Naive thymus-derived CD4-positive, alpha-beta T cell (primary cell): ENCODE measurements at places on chromosomes 1 and 21. TPM values are rescaled to one million over a fixed set of nuclear protein-coding genes. Genes with fewer than 3 reads are reported as not detected.

Gene CYP4Z1
- polyA plus RNA-seq, result not detected

Gene OR10J1
- polyA plus RNA-seq, result not detected

Gene HES3
- not detected for polyA plus RNA-seq

Gene RAB25
- polyA plus RNA-seq, result 1.5 TPM

Gene PRAMEF1
- polyA plus RNA-seq, result not detected

Gene CD52
- 7,628 TPM for polyA plus RNA-seq

Gene TTC39A
- not detected for polyA plus RNA-seq

Gene TMOD4
- 0.73 TPM for polyA plus RNA-seq

Gene KIRREL1
- polyA plus RNA-seq, result not detected

Gene PHGDH
- polyA plus RNA-seq, result 25.7 TPM

Gene WNT4
- not detected for polyA plus RNA-seq

Gene TTC22
- 3.3 TPM for polyA plus RNA-seq

Gene SPRR2G
- not detected for polyA plus RNA-seq

Gene MYCL
- 0.05 TPM for polyA plus RNA-seq

Gene GPX7
- polyA plus RNA-seq, result 51.6 TPM

Gene FBXO2
- polyA plus RNA-seq, result 6.1 TPM

DNA sequence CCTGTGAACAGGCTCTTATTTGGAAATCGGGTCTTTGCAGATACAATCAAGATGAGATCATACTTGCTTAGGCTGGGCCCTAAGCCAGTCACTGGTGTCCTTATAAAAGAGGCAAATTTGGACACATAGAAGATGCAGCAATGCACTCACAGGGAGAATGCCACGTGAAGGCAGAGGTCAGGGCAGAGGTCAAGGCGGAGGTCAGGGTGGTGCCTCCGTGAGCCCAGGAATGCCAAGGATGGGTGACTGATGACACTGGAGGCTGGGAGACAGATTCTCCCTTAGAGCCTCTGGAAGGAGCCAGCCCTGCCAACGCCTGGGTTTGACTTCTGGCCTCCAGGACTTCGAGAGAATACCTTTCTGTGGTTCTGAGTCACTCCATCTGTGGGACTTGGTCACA lies 22.8 kb upstream of the C1orf174 start:
- no peaks in the 10 kb centered on the region for H3K36me3 ChIP-seq
- H3K27me3 ChIP-seq, result no peaks in the 10 kb centered on the region
- H3K4me1 ChIP-seq, result no peaks in the 10 kb centered on the region
- no peak for DNase-seq
- no peak overlapping the region for H3K27ac ChIP-seq

GRCh38 chr1:204150702-204151551 lies 917 bp downstream of the ETNK2 start:
- peak overlapping the region; percentile 63 for H3K4me3 ChIP-seq
- no peak for DNase-seq
- H3K27me3 ChIP-seq, result no peaks in the 10 kb centered on the region
- H3K36me3 ChIP-seq, result no peaks in the 10 kb centered on the region
- H3K27ac ChIP-seq, result peak overlapping the region; percentile 72
- H3K4me1 ChIP-seq, result peaks cover 4% of the 10 kb centered on the region

- no peaks in the 10 kb centered on the region for H3K4me1 ChIP-seq
- H3K27ac ChIP-seq, result no peak overlapping the region
- H3K4me3 ChIP-seq, result no peak overlapping the region
- no peaks in the 10 kb centered on the region for H3K36me3 ChIP-seq
- peak; percentile 41 for DNase-seq
These were observed 29.6 kb downstream of the CHIA start for GRCh38 chr1:111320066-111320879.

DNA sequence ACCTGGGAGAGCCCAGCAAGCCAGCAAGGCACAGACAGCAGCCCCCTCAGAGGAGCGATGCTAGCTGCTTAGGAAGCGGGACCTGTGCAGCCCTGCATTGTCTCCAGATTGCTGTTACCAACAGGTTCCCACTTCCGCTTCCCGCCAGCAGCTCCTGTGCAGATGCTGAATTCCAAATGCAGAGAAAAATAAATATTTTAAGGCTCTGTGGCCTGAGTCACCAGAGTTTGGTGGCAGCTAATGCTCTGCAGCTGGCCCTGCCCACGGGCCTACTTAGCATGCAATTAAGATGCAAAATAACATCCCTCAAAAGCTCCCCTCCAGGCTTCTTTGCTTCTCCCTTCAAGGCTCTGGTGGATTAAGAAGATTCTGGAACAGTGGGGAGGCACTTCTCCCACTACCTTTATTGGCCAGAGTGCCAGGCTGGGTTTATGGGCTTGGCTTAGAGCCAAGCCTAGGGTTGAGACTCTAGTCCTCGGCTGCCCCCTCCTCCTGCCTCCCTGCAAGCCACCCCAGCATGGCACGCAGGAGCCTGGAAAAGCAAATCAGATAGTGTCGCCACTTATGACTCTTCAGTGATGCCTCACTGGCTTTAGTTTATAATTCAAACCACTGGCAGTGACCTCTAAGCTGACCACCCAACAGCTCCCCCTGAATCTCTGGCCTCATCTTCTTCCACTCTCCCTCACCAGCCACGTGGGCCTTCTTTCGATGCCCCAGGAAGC lies 207.1 kb upstream of the ZC3H12A start:
- H3K27ac ChIP-seq, result no peak overlapping the region
- no peak overlapping the region for H3K4me3 ChIP-seq
- no peaks in the 10 kb centered on the region for H3K27me3 ChIP-seq
- no peaks in the 10 kb centered on the region for H3K4me1 ChIP-seq
- no peaks in the 10 kb centered on the region for H3K36me3 ChIP-seq

DNA sequence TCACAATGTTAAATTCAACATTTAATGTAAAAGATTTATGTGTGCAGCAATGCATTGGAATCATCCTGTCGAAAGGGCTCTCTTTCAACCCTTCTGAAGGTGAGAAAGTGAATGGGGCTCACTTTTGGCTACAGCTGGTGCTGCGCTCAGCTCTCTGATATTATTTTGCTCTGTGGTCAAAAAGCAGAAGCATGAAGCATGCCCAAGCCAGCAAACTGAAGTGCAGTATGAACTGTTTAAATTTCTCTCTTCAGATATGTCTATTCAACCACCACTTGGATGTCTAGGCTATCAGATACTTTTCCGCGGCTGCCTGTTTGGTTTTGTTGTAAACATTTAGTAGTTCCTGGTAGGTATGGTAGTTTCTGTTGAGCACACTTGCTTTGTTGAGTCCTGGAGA lies 216.9 kb upstream of the TMPRSS15 start:
- no peak for DNase-seq
- no peaks in the 10 kb centered on the region for H3K27me3 ChIP-seq

GRCh38 chr1:246708166-246708565 lies 16.0 kb upstream of the SCCPDH start:
- H3K27ac ChIP-seq, result no peak overlapping the region
- DNase-seq, result no peak
- H3K27me3 ChIP-seq, result no peaks in the 10 kb centered on the region

DNA sequence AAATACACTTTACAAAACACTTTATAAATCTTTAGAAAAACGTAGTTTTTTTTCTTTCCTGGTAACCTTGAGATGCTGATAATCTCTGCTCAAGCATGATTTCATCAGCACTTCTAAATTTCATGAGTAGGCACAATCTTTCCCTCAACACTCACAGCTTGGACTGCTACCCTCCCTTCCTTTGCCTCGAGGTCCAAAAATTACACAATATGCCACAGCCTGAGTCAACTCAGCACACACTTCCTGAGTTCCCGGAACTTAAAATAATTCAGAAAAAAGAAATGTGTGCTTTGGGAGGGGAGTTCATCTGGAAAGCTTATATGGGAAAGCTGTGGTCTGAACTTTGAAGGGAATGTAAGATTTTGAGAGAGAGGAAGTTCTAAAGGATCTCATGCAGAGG lies 5.9 kb downstream of the CLCA2 start:
- no peak overlapping the region for H3K4me3 ChIP-seq
- H3K27ac ChIP-seq, result no peak overlapping the region
- DNase-seq, result no peak
- no peaks in the 10 kb centered on the region for H3K36me3 ChIP-seq

DNA sequence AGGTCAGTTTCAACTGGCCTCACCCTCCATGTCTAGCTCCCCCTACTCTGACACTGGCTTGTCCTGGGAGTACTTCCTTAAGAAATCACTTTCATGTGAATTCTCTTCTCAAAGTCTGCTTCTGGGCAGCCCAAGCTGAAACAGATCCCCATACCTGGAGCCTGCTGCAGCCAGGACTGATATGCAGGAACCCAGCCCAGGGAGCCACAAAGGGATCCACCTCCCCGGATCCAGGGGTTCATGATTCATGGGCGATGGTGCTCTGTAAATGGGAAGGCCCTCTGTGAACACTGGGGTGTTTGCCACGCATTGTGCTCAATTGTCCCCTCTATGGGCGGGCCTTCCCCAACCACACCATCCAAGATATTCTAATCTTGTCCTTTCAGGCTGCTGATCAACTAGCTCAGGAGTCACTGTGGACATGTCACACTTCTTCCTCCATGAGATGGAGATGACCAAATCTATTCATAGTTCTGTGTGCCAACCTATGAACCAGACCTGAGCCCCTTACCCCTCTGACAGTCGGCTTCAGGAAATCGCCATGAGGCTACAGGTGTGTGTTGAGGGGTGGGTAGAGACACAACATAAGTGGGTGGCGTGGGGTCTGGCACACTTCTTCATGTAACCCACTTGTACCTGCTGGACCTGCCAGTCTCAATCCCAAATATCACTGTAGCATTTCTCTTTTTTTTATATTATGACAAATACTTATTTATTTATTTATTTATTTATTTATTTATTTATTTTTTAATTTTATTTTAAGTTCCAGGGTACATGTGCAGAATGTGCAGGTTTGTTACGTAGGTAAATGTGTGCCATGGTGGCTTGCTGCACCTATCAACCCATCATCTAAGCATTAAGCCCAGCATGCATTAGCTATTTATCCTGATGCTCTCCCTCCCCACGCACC lies 41.8 kb downstream of the RUNX3 start:
- no peaks in the 10 kb centered on the region for H3K36me3 ChIP-seq
- H3K4me3 ChIP-seq, result no peak overlapping the region
- DNase-seq, result peak; percentile 15
- no peak overlapping the region for H3K27ac ChIP-seq

- H3K36me3 ChIP-seq, result no peaks in the 10 kb centered on the region
- no peak overlapping the region for H3K4me3 ChIP-seq
- no peaks in the 10 kb centered on the region for H3K4me1 ChIP-seq
- H3K27me3 ChIP-seq, result no peaks in the 10 kb centered on the region
- no peak overlapping the region for H3K27ac ChIP-seq
- DNase-seq, result no peak
These were observed 119.6 kb downstream of the ACTL8 start for GRCh38 chr1:17874710-17875109.

DNA sequence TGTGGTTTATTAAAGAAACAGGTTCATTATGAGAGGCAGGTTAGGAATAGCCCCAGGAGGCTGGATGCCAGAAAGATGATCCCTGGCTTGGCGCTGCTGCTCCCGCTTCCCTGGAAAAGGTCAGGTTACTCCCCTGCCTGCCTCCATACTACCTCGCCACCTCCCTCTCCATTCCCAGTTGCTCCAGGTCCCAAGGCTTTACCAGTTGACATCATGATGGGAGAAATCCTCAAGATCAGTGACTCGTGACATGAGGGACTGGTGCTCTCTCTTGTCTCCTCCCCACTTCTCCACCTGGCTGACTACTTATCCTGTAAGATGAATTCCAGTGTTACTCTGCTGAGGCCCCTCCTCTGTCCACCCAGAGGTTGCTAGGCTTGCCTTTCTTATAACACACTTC lies 19.7 kb downstream of the VASH2 start:
- DNase-seq, result no peak
- peaks cover 4% of the 10 kb centered on the region for H3K27me3 ChIP-seq
- no peaks in the 10 kb centered on the region for H3K4me1 ChIP-seq
- no peaks in the 10 kb centered on the region for H3K36me3 ChIP-seq

GRCh38 chr21:42636520-42637266 lies 16.7 kb upstream of the PDE9A start:
- H3K27ac ChIP-seq, result no peak overlapping the region
- H3K27me3 ChIP-seq, result no peaks in the 10 kb centered on the region
- H3K4me1 ChIP-seq, result peaks cover under 1% of the 10 kb centered on the region
- no peak overlapping the region for H3K4me3 ChIP-seq
- no peaks in the 10 kb centered on the region for H3K36me3 ChIP-seq

GRCh38 chr1:174049514-174049913 lies 27.4 kb upstream of the RC3H1 start:
- no peaks in the 10 kb centered on the region for H3K27me3 ChIP-seq
- DNase-seq, result no peak
- no peak overlapping the region for H3K27ac ChIP-seq
- H3K4me3 ChIP-seq, result no peak overlapping the region
- no peaks in the 10 kb centered on the region for H3K36me3 ChIP-seq

DNA sequence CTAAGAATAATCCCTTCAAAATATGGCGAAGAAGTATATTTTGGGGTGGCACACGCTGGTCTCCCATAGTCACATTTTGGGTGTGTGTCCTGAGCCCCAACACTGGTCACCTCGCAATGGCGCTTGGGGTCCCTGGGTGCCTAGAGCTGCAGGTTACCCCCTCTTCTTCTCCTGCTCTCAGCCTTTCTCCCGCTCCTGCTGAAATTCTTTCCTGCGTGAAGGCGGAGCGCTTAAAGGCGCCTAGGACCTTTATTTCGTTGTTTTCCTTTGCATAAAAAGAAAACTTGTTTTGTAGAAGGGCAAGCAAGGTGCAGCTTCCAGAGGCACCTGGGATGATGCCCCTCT lies 339 bp upstream of the PIK3CD start:
- H3K4me3 ChIP-seq, result peak overlapping the region; percentile 84
- no peak for DNase-seq
- peaks cover 23% of the 10 kb centered on the region for H3K4me1 ChIP-seq
- no peaks in the 10 kb centered on the region for H3K27me3 ChIP-seq

- peaks cover 2% of the 10 kb centered on the region for H3K27me3 ChIP-seq
- no peaks in the 10 kb centered on the region for H3K4me1 ChIP-seq
- H3K4me3 ChIP-seq, result no peak overlapping the region
- no peak for DNase-seq
These were observed 8.1 kb upstream of the PRELP start for GRCh38 chr1:203467550-203467921.

- H3K27me3 ChIP-seq, result no peaks in the 10 kb centered on the region
- no peak overlapping the region for H3K27ac ChIP-seq
- no peaks in the 10 kb centered on the region for H3K36me3 ChIP-seq
- H3K4me3 ChIP-seq, result no peak overlapping the region
These were observed 71.6 kb downstream of the COL24A1 start for GRCh38 chr1:86084998-86085397.

DNA sequence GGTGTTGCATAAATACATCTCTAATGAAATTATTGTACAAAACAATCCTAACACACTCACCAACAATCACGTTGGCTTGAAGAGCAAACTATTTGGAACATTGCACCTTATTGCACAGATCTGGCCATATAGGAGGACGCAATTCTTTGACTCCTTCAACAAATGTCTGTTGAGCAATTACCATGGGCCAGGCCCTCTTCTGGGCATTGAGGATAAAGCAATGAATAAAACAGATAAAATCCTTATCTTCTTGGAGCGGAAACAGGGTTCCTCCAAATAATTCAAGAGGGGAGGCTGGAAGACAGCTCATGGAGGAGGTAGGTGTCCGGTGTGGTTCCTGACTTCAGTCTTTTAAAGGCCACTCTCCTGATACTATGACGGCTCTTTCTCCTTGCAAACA lies 43.3 kb downstream of the PAX7 start:
- H3K4me1 ChIP-seq, result peaks cover 3% of the 10 kb centered on the region
- no peaks in the 10 kb centered on the region for H3K36me3 ChIP-seq
- H3K27ac ChIP-seq, result no peak overlapping the region

- no peaks in the 10 kb centered on the region for H3K27me3 ChIP-seq
- peaks cover 5% of the 10 kb centered on the region for H3K36me3 ChIP-seq
- no peak overlapping the region for H3K27ac ChIP-seq
- no peaks in the 10 kb centered on the region for H3K4me1 ChIP-seq
- no peak overlapping the region for H3K4me3 ChIP-seq
- no peak for DNase-seq
These were observed 69.4 kb downstream of the TCP10L start for GRCh38 chr21:32515874-32516273.

GRCh38 chr1:155226910-155227260 lies 18.4 kb downstream of the MTX1 start:
- H3K4me1 ChIP-seq, result peaks cover 11% of the 10 kb centered on the region
- H3K27me3 ChIP-seq, result no peaks in the 10 kb centered on the region
- no peak for DNase-seq
